ENCODE measurements at places on chromosomes 3 and 15.

- no peak for DNase-seq
These were observed 6.9 kb downstream of the PRSS50 start for GRCh38 chr3:46710671-46711295.

GRCh38 chr15:35698331-35698730 is 152.4 kb upstream of the DPH6 start:
- no peak for DNase-seq

DNA sequence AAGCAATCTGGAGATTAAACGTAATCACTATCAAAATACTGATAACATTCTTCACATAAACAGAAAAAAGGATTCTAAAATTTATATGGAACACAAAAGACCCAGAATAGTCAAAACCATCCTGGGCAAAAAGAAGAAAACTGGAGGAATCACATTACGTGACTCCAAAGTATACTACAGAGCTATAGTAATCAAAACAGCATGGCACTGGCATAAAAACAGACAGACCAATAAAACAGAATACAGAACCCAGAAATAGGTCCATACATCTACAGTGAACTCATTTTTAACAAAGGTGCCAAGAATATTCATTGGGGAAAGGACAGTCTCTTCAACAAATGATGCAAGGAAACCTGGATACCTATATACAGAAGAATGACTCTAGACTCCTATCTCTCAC is 621.9 kb upstream of the CCDC54 start:
- no peak for DNase-seq

DNA sequence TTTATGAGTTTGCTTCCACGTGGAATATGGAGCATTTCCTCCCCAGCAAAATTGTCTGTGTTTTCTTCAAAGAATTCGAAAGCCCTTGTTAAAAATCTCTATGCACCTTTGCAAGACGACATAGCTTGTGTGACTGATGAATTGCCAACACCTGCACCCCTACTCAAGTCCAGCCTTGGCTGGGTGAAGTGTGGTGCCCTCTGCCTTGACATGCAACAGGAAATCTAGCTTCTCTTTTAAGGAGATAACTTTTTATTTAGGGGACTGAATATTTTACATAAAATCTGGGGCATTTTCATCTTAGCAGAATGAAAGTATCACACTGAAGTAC is 647 bp downstream of the HMG20A start:
- no peak for DNase-seq

GRCh38 chr15:55789066-55789660 is 46.2 kb upstream of the PRTG start:
- peak; percentile 34 for DNase-seq

DNA sequence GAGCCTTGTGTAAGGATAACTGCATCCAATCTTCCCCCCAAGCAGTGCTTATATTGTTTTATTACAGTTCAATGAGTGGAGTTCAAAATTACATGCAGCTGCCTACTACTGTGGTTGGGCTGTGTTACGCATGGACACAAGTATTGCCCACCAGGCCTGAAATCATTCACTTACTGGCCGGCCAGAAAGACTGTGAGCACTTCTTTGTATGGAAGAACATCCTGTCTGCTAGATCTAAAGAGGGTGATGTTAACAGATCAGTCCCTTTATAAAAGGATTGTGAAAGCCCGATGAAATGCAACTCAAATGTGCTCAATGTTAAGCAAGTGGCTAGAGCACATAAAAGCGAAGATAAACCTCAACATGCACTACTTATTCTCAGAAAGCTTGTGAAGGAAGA is 132.5 kb downstream of the FOXP1 start:
- DNase-seq: no peak

- no peak for DNase-seq
These were observed 64.3 kb downstream of the OXSM start for GRCh38 chr3:25854214-25854613.

GRCh38 chr3:43031485-43031884 is 52.4 kb downstream of the GASK1A start:
- no peak for DNase-seq

GRCh38 chr15:43285609-43286037 is 18.9 kb upstream of the TGM5 start:
- peak; percentile 20 for DNase-seq

DNA sequence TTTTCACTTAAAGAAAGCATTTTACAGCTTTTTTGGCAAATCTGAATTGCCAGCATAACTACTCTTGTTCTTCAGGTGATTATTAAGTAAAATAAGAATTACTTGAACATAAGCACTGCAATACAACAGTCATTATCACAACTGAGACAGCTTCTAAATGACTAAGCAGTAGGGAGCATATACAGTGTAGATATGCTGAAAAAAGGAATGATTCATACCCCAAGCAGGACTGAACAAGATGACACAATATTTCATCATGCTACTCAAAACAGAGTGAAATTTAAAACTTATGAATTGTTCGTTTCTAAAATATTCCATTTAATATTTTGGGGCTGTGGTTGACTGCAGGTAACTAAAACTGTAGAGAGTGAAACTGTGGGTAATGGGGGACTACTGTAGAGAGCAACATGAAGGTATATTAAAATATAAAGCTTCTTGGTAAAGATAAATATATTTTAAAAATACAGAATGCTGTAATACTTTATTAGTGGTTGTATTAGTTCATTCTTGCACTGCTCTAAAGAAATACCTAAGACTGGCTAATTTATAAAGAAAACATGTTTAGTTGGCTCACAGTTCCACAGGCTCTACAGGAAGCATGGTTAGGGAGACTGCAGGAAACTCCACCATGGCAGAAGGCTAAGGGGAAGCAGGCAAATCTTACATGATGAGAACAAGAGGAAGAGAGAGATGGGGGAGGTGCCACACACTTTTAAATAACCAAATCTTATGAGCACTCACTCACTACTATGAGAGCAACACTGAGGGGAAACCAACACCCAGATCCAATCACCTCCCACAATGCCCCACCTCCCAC is 84.8 kb downstream of the DCLK3 start:
- no peak for DNase-seq

- no peak for DNase-seq
These were observed 407.2 kb upstream of the LMCD1 start for GRCh38 chr3:8094415-8094814.

- DNase-seq: no peak
These were observed 76.4 kb downstream of the CHSY1 start for GRCh38 chr15:101175401-101175800.

DNA sequence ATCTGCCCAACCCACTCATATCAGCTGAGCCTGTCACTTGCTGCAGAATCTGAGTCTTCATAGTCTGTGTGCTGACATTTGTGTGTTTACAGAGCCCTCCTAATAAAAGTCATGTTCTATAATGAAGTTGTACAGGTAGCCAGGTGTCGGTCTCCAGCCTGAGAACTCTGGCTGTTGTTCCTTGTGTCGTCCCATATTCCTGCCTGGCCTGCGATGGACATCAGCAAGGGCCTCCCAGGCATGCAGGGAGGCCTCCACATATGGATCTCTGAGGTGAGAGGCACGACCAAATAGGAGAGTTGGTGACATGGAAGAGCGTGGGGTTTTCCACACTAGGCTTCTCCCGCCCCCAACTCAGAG is 2.9 kb downstream of the VILL start:
- DNase-seq: no peak

- no peak for DNase-seq
These were observed 39.8 kb upstream of the TRA2B start for GRCh38 chr3:185977679-185978040.

- no peak for DNase-seq
These were observed 21.7 kb downstream of the SLC6A1 start for GRCh38 chr3:11014253-11014652.

DNA sequence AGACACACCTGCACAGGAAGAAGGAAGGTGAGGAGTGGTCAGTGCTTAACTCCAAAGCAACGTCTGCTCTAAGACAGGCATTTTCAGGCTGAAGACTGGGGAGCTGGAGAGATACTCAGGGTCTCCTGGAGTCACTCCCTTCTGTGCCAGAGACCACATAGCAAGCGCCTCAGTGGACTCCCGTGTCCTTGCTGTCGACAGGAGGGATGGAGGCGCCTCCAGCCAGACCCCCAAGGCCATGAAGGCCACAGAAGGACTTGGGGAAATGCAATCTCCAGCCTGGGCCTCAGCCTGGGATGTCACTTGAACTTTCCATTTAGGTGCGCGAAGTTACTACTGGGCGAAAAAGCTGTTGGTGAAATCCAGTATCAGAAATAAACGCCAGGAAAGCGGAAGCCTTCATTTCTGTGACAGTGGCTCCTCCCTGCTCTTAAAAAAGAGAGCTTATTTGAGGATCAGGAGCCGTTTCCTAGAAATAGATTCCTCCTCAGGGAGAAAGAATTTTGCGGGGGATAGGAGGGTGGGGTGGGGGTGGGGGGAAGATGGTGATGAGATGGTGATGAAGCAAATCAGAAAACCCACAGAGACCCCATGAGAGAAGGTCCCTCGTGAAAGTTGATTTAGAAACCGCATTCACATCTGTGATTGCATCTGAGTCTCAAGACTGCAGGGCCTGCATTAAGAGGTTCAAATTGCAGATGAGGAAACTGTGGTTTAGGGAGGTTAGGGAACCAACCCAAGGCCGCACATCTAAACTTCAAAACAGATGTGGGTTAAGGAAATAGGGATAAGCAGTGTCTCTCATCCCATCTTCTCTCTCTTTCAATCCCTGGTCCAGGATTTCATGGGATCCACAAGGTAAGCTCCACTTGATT is 78.8 kb downstream of the ATP2B2 start:
- no peak for DNase-seq

- peak; percentile 10 for DNase-seq
These were observed 961.0 kb upstream of the CFAP20DC start for GRCh38 chr3:60010781-60011180.

GRCh38 chr15:40053831-40054604 is 15.0 kb upstream of the SRP14 start:
- DNase-seq: no peak

GRCh38 chr3:146750196-146750595 is 145.1 kb upstream of the PLSCR5 start:
- DNase-seq: no peak

- DNase-seq: no peak
These were observed 291.7 kb downstream of the SUCLG2 start for GRCh38 chr3:67362686-67363085.

- no peak for DNase-seq
These were observed 12.2 kb upstream of the XYLB start for GRCh38 chr3:38334142-38335055.

DNA sequence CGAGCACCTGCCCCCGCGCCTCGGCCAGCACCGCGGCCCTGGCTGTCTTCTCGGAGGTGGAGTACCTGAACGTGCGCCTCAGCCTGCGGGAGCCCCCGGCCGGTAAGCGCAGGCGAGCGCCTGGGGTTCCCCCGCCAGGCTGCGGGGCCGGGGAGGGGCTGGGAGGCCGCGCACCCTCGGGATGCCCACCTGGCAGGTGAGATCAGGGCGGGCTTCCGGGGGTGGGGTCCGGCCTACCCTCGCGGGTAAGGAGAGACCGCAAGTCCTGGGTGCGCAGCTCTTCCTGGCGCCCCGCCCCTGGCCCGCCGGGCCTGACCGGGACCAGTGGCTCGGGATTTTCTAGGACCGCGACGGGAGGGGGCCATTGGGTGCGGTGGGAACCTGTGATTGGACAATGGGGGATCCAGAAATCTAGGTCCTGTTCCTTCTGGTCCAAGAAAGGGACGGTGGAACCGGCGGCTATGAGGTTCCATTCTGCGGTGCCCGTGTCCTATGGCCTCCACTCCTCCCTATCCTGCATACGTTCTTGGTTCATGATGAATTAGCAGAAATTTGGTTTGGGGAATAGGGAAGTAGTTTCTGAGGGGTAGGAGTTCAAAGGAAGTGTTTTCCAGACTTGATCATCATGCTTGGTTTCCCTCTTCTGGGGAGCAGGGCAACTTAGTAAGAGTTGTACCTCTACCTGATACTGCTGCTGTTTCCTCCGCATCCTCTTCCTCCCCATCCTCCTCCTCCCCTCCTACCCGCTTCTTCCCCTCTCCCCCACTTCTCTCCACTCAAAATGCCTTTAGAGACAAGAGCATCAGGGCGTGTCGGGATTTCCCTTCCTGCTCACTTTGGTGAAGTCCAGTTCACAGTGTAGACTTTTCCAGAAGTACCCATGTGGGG is 808 bp downstream of the ARRDC4 start:
- peak; percentile 4 for DNase-seq

GRCh38 chr3:160950954-160951353 is 154.2 kb downstream of the B3GALNT1 start:
- DNase-seq: no peak

DNA sequence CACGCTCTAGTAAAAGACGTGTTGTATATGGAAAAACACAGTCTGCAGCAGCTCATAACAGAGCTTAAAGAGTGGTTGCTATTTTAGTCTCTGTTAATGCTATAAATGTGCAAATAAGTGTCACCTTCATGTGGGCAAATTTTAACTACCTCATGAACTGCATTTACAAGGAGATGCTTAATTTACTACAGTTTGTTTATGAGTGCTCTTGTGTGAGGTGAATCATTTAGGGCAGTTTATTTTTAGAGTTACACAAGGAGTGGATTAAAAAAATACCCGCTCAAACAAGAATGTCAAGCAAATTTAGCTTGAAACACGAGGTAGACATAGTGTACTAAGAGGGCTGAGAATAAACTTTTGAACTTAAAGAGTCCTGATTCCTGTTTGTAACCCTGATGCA is 579.0 kb downstream of the MFSD1 start:
- no peak for DNase-seq

- DNase-seq: no peak
These were observed 127.3 kb downstream of the IGF1R start for GRCh38 chr15:98775498-98776230.

GRCh38 chr3:114566767-114567166 is 272.9 kb downstream of the TIGIT start:
- DNase-seq: no peak

GRCh38 chr3:57194641-57195040 is 5.1 kb downstream of the HESX1 start:
- no peak for DNase-seq

DNA sequence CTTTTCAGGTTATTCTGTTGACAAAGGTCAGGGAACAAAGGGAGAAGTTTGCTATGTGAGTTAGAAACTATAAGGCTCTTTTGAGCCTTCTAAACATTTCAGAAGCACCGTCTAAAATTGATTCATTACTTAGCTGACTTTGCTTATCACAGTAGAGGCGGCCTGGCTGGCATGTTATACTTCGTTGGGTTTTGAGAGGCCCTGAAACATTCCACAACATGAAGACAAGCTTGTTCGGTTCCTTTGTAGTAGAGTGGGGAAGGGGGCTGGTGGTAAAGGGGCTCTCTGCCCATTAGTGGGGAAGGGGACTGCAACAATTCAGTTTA is 23.6 kb downstream of the ZBTB38 start:
- no peak for DNase-seq

DNA sequence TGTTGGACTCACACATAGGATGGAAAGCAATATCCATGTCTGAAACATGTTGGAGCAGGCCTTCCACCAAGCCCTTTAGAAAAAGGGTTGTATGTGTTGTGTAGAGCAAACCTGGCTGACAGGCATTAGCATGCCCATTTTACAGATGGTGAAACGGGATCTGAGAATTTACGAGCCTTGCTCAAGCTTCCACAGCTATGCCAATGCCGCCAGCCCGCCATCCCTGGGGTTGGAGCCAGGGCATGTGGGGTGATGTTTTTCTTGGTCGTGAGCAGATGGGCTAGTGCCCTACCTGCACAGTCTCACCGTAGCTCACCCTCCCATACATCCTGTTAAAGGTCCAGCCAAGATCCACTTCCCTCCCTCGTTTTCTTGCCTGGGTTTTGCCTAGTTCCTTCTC is 97.5 kb upstream of the TLE3 start:
- no peak for DNase-seq

Data from stimulated activated CD4-positive, alpha-beta T cell treated with anti-CD3 and anti-CD28 coated beads, Interleukin-12 subunit alpha, Interleukin-12 subunit beta, amount 100 ng/mL, for 4 hours (primary cell).